ENCODE measurements at places on chromosomes 2 and 18.

- DNase-seq: no peak
Observed at GRCh38 chr2:200158647-200159356, 147.7 kb upstream of the SPATS2L start.

DNA sequence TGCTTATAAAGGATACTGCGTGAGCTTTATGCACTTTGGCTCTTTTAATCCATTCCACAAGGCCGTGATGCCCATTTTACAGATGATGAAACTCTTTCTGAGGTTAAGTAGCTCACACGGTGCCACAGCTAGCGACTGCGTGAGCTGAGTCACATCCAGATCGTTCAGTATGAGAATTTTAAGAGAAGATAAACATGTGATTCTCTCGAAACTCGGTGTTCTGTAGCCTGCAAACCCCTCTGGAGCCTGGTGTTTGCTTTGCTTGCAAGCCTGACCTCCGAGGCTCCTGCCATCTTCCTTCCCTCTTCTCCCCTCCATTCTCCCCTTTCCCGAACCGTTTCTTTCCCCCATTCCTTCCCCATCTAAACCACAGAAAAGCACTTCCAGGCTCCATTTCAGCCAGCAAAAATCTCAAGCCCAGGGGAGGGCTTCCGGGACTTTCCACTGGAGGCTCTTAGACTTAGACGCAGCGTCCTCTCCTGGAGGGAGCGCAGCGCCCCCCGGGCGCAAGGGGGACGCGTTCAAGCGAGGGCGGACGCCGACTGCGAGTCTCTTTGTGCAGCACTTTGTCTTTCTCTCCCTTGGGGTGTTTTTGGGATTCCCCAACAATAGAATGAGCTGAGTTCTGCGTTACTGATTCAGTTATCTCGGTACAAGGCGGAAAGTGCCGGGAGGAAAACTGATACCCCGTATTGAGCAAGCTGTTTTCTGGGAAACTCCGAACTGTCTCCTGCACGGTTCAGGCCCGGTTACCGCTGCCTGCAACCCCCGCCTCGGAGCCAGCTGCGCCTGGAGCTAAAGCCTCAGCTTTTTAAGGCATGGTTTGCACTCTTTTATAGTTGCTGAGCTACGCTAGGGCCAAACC, 38.0 kb downstream of the CYP1B1 start:
- DNase-seq: no peak

DNA sequence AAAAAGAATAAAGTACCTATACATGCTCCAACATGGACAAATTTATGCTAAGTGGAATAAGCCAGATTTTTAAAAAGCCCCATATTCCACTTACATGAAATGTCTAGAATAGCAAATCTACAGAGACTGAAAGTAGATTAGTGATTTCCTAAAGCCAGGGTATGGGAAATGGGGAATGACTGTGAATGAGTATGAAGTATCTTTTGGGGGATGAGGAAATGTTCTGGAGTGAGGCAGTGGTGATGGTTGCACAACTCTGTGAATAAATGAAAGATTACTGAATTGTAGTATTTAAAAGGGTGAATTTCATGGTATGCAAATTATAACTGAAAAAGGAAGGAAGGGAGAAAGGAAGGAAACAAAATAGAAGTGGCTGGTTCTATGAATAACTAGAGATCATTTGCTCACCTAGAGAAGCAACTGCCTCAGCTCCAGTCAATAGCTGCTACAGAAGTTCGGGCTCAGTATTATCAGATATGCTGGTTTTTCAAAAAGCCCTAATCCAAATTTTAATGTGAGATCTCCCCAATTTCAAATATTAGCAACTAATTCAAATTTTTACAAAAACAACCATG, 39.3 kb downstream of the MAP3K2 start:
- DNase-seq: no peak

DNA sequence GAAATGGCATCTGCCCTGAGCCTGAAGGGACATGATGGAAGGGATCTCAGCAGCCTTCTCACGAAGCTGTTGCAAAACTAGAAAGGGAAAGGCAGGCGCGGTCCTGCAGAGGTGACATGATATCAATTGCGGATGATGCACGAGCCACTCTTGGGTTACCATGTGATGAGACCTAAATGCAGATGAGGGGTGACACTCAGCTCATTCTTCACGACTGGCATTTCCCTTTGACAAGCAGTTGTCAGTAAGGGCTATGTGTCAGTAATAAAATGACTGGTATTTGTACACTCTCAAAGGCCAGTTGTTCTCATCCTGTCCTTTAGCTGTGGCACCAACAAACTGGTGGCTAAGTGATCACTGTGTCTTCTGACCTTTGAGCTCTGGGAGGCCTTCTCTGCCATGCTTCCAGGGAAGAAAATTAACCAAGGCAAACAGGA, 273.6 kb downstream of the ETAA1 start:
- no peak for DNase-seq

Data from endothelial cell of umbilical vein (primary cell).